RCC 7860 (cell line): ENCODE measurements at places on chromosomes 4 and X.

GRCh38 chr4:150126201-150126863, 48.1 kb downstream of the DCLK2 start:
- no peak for DNase-seq

GRCh38 chrX:18640686-18641085, 31.2 kb downstream of the RS1 start:
- DNase-seq, result no peak

DNA sequence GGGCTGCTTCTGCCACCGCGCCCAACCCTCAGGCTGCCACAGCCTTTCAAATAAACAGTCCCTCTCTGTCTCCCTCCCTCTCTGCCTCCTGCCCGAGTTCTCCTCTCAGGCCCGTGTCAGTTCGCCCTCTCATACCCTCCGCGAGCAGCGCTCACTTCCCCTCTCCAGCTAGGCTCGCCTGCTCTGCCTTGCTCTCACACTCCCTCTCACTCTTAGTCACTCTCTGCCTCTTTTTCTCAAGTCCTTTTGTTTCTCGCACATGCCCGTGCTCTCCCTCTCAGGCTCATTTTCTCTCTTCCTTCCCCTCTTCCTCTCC, 3.2 kb downstream of the EFNB1 start:
- no peak for DNase-seq

- DNase-seq, result no peak
These were observed at the start of gene ALAS2 for GRCh38 chrX:55030271-55031205. TSS of gene ALAS2 (minus strand) at chrX:55030977. CDS start at chrX:55026000, 4,977 bp downstream.

DNA sequence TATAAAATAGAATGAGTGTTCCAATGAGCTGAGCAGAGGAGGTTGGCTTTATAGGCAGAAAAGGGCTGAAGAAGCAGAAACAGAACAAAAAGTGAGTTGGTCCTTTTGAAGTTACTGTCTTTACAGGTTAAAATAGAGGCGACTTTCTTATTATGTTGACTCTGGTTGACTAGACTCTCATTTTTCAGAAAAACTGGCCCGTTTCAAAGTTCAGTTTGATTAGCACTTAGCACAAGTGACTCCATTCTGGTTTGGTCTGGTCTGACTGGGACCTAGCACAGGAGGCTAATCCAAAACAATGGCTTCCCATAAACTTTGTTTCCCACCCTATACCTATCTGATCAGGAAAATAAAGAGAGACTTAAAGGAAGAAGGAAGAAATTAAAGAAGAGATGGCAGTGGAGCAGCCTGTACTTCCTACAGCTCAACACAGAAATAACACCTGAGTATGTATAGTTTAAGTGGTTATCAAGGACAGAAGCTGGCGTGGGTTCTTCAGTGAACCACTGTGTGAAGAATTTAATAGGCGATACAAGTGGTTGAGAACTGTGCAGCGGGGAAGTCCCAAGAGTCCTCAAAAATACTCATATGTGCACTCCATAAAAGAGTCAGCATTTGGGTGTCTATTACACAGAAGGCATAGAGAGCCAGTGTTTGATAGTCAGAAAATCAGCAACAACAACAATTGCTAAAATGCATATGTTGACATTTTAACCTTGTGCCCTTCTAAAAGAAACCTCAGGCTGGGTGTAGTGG, 554.8 kb upstream of the HTR2C start:
- no peak for DNase-seq

GRCh38 chr4:113636877-113637276, 124.7 kb downstream of the CAMK2D start:
- peak; percentile 14 for DNase-seq

- DNase-seq, result no peak
These were observed 14.5 kb downstream of the OTUD5 start for GRCh38 chrX:48942895-48943294.

DNA sequence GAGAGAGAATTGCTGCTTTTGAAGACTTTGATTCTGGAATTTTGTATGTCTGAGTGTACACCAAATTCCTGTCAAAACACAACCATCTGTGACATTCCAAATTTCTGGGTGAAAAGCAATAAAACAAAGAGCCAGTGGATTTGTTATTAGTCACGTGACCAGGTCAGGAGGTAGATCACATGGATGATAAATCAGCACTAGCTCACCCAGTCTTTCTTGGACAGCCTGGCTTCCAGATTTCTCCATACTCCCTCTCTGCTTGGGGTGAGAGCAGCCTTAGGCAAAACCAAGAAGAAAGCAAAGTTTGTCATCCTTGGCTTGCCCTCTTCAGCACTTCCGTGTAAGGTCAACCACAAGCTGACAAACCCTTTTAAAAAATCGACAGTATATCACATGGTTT, 194.2 kb downstream of the CLCN4 start:
- DNase-seq, result no peak

DNA sequence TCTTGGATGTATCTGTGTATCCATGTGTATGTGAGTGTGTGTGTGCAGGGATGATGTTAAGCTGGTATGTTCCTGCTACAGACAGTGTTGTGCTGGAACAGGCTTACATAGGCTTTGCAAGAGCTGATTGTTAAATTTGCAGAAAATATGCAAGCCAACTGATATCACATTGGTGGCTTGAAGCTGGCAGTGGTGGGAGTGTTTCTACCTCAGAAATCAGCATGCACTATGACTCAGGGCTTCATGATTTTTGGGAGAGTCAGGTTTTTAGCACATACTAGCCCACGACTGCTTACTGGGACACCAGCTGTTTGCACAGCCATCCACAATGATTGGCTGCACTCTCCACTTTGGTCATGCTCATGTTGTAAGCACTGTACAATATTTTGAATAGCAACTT, 261.8 kb downstream of the DHX15 start:
- no peak for DNase-seq

DNA sequence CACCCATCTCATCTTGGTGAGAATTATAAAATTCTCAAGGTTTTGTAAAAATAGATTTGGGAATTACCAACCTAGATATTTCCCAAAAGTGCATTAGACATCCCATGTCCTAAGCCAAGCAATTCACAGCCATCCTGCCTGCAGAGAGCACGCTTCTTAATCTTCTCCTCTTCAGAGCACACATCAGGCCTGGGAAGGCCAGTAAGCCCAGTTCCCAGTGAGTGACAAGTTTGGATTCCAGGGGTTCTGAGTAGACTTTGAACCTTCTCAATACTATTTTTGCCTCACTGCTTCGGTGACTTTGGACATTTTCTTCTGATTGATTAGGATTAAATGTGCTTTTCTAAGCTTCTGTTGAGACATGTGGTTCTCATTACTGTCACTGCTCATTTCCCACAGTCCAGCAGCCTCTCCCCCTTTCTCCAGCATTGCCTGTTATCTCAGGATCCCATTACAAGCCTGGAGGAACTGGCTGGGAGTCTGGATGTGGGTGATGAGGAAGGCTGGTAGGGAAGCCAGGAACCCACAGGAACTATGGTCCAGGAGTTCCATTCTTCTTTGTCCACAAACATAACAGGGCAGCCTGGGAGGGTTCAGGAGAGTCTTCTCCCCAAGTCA, 56.4 kb upstream of the TMEM150C start:
- no peak for DNase-seq

DNA sequence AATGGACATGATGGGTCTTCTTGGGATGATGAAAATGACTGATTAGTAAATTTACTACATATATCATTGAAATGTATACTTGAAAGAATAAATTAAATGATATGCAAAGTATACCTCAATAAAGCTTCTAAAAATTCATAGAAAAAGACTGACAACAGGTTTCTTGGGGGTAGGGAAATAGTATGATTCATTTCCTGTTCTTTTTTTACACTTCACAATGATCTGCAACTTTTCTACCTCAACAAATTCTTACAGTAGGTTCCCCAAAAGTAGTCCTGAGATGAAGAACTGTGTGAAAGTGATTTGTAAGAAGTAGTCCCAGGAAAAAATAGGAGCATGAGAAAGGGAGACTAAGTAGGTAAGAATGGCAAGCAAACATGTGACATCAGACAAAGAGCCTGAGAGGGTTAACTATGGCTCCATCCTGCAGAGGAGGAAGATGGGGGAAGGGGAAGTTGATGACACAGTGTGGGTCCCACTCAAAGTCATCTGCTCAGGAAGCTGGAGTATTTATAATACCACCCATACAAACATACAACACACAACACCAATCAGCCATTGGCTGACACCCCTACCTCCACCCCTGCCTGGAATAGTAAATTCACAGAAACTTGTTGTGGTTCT, 73.9 kb downstream of the ARHGAP6 start:
- no peak for DNase-seq

DNA sequence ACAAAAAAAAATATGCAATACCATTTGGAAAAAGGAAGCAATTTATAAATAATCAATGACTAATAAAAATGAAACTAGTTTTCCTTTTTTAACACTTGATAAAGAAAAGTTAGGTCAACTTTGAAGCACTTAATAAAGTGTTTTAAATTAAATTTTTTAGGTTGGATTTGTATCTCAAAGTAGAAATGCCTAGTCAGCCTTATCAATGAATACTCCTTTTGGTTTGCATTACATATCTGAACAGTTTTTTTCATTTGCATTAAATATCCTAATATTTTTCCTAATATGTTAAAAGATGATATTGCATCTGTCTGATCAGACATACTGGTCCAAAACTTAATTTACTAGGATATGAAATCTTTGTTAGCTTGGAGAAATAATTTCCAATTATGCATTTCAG, 155.8 kb upstream of the ZFP42 start:
- DNase-seq, result no peak

- DNase-seq, result no peak
These were observed 117.3 kb downstream of the DRD5 start for GRCh38 chr4:9898596-9899305.

DNA sequence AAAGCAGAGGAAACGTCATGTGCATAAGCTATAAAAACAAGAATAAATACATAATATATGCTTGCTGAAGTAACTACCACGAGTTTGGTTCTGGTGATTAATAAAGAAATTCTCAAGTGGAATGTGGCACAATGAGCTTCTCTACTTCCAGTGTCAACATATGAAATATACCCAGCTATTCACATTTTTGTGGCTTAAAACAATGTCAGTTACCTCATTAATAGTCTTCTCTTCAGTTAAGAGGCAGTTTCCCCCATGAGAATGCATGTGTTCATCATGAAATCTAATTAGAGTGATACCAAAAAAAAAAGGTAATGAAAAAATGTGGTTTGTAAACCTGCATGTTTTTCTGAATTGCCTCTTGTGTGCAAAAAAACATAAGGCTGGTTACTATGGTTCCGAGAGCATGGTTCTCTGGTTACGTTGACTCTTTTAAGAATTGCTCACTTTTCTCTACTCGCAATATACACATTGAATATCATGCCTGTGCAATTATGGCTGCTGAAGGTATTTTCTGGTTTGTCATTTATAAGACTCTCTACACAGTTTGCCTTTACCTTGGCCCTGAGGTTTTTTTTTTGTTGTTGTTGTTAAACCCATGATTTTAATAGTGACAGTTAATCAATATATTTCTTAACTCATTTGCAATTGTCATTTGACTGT, 108.2 kb downstream of the PCDH7 start:
- DNase-seq, result no peak

GRCh38 chrX:99077099-99077498, 1333.0 kb downstream of the PCDH19 start:
- no peak for DNase-seq

- DNase-seq, result no peak
These were observed 4.6 kb upstream of the CCNG2 start for GRCh38 chr4:77152421-77152820.

DNA sequence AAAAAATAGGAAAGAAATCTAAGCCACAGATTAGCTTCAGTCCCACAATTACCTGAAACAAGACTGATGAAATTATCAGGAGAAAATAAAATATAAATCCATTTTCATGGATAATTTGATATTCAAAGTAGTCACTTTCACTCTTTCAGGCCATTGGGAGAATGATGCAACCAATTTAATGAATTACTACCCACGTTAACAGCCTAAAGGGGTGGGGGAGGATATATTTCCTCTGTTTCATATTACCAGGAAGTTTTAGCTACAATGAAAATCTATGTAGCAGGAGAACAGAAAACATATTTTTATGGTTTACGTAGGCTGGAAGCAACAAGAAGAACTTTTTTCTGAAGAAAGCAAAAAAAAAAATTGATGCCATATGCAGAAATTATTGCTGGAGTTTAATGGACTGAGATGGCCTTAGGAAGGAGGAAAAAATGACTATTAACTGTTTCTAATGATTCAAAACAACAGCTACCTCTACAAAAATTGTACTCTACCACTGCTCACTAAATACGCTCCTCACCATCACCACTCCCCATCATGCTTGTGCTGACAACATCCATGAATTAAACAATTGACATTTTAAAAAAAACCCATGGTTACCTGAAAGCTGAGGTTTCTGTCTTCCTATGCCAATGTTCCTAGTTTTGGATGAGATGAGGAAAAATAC, 100.9 kb downstream of the CXXC4 start:
- no peak for DNase-seq

DNA sequence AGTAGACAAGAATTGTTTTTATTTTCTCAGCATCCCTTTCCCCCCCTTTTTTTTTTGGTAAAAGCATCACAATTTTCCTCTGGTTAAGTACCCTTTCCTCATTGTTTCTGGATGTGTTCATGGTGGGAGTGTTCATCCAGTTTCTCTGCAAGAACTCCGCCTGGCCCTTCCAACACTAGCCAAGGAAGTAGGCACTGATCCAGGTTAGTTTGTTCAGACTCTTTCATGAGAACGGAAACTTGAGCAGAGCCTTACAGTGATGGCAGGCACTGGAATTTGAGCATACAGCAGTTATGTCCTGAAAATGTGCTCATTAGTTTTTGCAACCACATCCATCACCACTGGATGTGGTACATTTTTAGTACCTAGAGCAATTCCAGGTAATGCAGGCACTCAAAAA, 336.1 kb upstream of the BOD1L1 start:
- DNase-seq, result no peak

DNA sequence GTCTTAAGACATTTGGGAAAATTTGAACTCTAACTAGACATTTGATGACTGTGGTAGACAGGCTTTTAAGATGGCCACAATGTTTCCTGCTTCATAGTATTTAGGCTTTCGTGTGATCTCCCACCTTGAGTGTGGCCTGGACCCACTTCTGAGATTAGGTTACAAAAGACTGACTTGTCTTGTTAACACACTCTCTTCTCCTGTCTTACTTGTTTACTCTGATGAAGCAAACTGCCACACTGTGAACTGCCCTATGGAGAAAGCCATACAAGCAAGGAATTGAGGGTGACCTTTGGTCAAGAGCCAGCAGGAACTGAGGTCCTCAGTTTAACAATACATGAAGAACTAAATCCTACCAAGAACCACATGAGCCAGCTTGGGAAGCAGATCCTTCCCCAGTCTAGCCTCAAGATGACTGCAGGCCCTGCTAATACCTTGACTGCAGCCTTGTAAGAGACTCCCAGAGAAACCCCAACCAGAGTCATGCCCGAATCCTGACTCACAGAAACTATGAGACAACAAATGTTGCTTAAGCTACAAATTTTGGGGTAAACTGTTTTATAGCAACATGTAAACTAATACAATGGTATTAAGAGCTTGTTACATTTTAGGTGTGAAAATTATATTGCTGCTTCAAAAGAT, 20.3 kb downstream of the UBA6 start:
- DNase-seq, result peak; percentile 25

DNA sequence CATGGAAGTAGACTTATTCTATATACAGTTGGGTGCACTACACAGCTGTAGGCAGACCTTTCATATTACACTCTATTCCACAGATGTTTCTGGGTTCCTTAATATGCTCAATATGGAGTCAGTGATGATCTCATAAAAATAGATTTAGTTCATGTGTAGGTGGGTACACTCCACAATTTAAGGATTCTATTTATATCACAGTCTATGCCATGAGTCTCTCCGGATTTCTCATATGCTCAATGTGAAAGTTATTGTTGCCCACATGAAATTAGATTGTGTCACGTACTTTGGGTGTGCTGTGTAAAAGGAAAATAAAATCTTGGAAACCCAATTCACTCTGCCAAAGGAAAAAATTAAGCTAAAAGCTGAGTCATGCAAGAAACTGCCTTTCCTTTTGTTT, 32.5 kb upstream of the TASL start:
- no peak for DNase-seq

- no peak for DNase-seq
These were observed 11.0 kb upstream of the BMPR1B start for GRCh38 chr4:94746746-94747145.
